ENCODE measurements at places on chromosomes 5 and 9.

GRCh38 chr9:34373749-34374148 is 2.9 kb downstream of the MYORG start:
- DNase-seq = no peak

- DNase-seq = no peak
These were observed 27.2 kb downstream of the TNFAIP8 start for GRCh38 chr5:119383008-119383407.

DNA sequence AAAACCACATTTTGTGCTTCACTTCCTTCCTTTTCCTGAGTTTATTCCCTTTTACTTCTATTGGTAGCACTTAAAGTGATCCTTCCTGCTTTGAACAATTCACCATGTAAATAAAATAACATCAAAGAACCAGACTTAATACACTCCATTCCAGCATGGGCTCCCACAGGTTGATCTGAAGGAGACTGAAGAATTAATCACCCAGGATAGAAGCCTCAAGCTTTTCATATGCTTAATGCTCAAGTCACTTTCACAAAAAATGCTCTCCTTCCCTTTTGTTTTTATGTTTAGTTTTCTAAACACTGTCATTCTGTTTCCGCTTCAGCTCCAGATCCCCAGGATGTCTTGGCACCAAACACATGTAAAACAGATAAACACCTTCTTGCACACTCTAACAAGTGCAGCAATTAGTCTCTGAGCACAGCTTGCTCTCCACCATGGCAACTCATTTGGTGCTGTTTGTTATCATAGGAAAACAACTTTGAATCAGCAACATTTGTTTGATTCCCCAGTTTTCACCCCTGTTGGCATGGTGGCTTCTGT is 37.0 kb downstream of the DMRTA1 start:
- DNase-seq = no peak

DNA sequence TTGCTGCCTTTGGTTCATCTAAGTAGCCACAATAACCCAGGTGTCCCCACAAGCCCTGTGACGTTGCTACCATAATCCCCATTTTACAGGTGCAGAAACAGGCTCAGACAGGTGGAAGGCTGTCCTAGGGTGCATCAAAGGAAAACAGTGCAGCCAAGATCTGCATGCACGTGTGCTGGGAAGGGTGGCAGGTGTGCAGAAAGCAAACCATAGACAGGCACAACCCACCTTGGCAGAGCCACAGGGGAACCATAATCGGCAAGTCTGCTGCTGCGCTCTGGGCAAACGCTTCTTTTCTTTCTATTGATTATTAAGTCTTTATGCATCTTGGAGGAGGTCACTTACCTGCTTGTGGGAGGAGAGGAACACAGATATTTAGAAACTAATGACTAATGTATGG is 7.1 kb downstream of the NSG2 start:
- no peak for DNase-seq

- no peak for DNase-seq
These were observed 6.2 kb upstream of the PRR7 start for GRCh38 chr5:177440211-177440989.

GRCh38 chr5:67246108-67246507 is 49.5 kb upstream of the CD180 start:
- DNase-seq = peak; percentile 46
